Transverse colon (tissue), 4 donors: ENCODE measurements at places on chromosomes 11 and 22. TPM values are rescaled to one million over a fixed set of nuclear protein-coding genes. Genes with fewer than 3 reads are reported as not detected.

The LMNTD2 gene
- total RNA-seq: 14.8 TPM

The APLNR gene
- total RNA-seq: 2.6 TPM

The KRTAP5-1 gene
- total RNA-seq: not detected

The TAF1D gene
- 444 TPM for total RNA-seq

The GRIK4 gene
- not detected for total RNA-seq

The MMP12 gene
- total RNA-seq: 4.9 TPM

The DSCAML1 gene
- 3.0 TPM for total RNA-seq

The RFPL2 gene
- not detected for total RNA-seq

The ZNF280A gene
- total RNA-seq: not detected

The RIMBP3B gene
- total RNA-seq: not detected

The KRTAP5-4 gene
- not detected for total RNA-seq

The OAF gene
- total RNA-seq: 78.8 TPM

The GAL gene
- not detected for total RNA-seq

The MAPK8IP1 gene
- total RNA-seq: 1.9 TPM

The CYTH4 gene
- total RNA-seq: 6.4 TPM

The GTSE1 gene
- 1.00 TPM for total RNA-seq

The OR51M1 gene
- total RNA-seq: not detected

The KRTAP5-8 gene
- 3.2 TPM for total RNA-seq

The MB gene
- total RNA-seq: 9.0 TPM

The SMDT1 gene
- 44.9 TPM for total RNA-seq

The FDXACB1 gene
- total RNA-seq: not detected

The CARD16 gene
- total RNA-seq: 8.0 TPM

The OR6T1 gene
- not detected for total RNA-seq

The PPFIA1 gene
- total RNA-seq: 77.5 TPM

The HMBS gene
- total RNA-seq: 21.3 TPM

The UBQLNL gene
- 1.8 TPM for total RNA-seq

The RBMXL2 gene
- 0.79 TPM for total RNA-seq

The MYBPC3 gene
- not detected for total RNA-seq

The CD6 gene
- 3.0 TPM for total RNA-seq

The MRGPRF gene
- total RNA-seq: 119 TPM

The OR56A1 gene
- total RNA-seq: not detected

The UBTFL1 gene
- total RNA-seq: not detected

The PKP3 gene
- 224 TPM for total RNA-seq

The ATF4 gene
- total RNA-seq: 354 TPM

The KCNJ11 gene
- total RNA-seq: 3.5 TPM

The SERPIND1 gene
- not detected for total RNA-seq

The TCN1 gene
- total RNA-seq: not detected

The GSTT2B gene
- not detected for total RNA-seq

The MRPL23 gene
- 187 TPM for total RNA-seq

The CCND1 gene
- total RNA-seq: 78.0 TPM

The IL18BP gene
- 11.6 TPM for total RNA-seq

The MUC5AC gene
- not detected for total RNA-seq

The APOBEC3B gene
- total RNA-seq: not detected

The TRIM34 gene
- 1.5 TPM for total RNA-seq

The KRTAP5-7 gene
- total RNA-seq: 4.5 TPM
